ENCODE measurements at places on chromosomes 13 and 19. TPM values are rescaled to one million over a fixed set of nuclear protein-coding genes. Genes with fewer than 3 reads are reported as not detected.

DNA sequence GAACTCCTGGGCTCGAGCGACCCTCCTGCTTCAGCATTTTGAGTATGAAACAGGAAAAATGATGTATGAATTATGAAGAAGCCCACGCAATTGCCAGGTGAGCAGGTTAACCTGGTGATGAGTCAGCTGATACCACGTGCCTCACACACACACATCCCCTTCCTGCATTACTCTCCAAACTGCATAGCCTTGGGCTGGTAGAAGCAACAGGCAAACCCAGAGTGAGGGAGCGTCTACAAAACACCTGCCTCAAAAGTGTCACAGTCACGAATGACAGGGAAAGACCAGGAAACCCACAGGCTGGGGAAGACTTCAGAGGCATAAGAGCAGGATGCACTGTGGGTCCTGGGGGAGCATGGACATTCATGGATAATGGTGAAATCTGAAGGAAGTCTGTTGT, 192.8 kb upstream of the IRS2 start:
- no peak for DNase-seq

The SCEL gene
- 0.09 TPM for total RNA-seq

The EBI3 gene
- 3.0 TPM for total RNA-seq

- no peak for DNase-seq
Observed at GRCh38 chr13:28585561-28585960, 73.4 kb upstream of the POMP start.

DNA sequence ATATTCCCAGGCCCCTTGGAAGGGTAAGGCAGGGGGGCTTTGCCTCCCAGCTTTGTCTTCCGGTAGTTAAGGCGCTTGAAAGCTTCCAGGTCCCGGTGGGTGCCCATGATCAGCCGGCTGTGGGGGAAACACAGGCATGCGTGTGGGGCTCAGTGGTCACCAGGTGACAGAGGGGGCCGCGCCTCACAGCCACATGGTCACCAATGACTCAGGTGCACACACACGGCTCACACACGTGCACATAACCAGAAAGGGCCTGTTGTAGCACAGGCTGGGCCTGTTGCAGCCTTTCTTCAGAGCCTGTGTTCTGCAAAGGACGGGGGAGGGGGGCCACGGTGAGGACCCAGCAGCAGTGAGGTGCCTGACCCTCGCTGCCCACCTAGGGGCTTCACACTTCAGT, 5.9 kb downstream of the NANOS3 start:
- DNase-seq, result no peak

The ZIM2 gene
- 0.76 TPM for total RNA-seq

- no peak for DNase-seq
Observed at GRCh38 chr13:40191186-40191980, 475.1 kb downstream of the FOXO1 start.

- DNase-seq, result no peak
Observed at GRCh38 chr19:10835089-10835753, 791 bp downstream of the TMED1 start.

DNA sequence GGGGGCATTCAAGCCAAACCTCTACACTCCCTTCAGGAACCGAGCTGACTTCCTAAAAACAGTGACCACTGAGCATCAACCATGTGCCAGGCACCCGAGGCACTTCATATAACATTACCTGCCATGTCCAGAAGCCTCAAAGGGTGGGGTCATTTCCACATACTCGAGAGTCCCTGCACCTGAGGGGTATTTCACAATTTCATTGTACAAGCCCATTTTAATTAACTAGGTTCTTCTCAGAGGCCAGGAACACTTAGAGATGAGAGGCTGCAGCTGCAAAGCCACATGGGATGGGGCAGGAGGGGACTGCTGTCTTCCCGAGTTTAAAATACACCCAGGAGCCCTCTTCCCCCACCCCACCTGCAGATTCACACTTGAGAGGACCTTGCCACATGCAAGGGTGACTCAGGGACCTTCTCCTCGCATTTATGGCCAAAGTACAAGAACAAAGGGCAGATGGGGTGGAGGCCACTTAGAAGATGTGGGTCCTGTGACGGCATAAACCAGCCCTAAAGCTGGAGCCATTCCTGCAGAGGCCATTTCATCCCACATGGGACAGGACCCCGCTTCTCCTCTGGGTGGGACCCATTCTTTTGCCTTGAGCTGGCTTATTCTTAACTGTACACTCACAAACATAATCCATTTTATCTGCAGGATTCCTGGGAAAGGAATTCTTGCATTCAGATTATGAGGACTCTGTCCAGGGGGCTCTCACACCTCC, 43.9 kb downstream of the RAB20 start:
- DNase-seq, result no peak

The CLDN10 gene
- not detected for total RNA-seq

The GPR12 gene
- 0.53 TPM for total RNA-seq

The RAB20 gene
- 23.8 TPM for total RNA-seq

Measured in sciatic nerve (tissue), 2 donors.